Fibroblast of skin of left quadriceps (primary cell): ENCODE measurements at places on chromosomes 7 and 10.

DNA sequence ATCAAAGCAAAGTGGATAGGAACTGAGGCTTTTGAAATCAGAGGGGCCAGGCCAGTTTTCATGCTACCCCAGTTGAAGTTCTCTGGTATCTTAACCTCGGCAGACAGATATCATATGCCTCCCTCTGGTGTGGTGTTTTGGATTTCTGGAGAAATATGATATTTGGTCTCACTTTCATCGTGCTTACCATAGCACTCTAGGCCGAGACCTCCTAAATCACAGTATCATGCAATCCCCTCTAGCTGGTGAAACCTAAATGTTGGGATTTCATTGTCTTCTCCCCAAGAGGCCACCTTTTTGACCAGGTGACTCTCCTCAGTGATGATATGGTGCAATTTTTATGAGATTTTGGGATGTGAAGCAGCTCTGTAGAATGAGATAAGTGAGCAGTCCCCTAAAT, 183.5 kb downstream of the CREB5 start:
- no peak for DNase-seq

- no peak for DNase-seq
Measured at GRCh38 chr10:68202960-68203353, 29.0 kb downstream of the ATOH7 start.

- no peak for DNase-seq
Measured at GRCh38 chr10:61764486-61764885, 101.8 kb downstream of the CABCOCO1 start.

DNA sequence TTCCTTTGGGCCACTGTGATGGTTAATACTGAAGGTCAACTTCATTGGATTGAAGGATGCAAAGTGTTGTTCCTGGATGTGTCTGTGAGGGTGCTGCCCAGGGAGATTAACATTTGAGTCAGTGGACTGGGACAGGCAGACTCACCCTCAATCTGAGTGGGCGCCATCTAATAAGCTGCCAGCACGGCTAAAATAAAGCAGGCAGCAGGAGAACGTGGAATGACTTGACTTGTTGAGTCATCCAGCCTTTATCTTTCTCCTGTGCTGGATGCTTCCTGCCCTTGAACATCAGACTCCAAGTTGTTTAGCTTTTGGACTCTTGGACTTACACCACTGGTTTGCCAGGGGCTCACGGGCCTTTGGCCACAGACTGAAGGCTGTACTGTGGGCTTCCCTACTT, 1046.9 kb downstream of the TYW1 start:
- DNase-seq: no peak

GRCh38 chr10:62195675-62195926, 73.0 kb downstream of the RTKN2 start:
- DNase-seq: no peak

GRCh38 chr7:97639036-97639435, 92.8 kb upstream of the TAC1 start:
- DNase-seq: no peak
